Foreskin keratinocyte (primary cell): ENCODE measurements at places on chromosomes 11 and 22.

DNA sequence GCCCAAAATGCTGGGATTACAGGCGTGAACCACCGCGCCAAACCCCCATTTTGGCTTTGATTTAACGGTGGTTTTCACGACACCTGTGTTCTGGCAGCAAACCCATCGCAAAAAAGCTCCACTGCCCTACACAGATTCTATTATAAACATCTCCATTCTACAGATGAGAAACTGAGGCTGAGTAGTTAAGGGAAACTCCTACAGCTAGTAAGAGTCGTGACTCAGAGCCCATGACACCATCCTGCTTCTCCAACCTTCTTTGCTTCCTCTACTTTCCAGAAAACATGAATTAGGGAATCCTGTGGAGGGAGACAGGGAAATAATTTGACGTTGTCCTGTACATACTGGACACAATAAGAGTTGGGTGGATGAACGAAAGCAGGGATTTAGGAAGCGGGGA lies 429 bp upstream of the SNX15 start:
- DNase-seq: no peak

- no peak for DNase-seq
Observed at GRCh38 chr11:65403607-65404121, 17.2 kb downstream of the FRMD8 start.

DNA sequence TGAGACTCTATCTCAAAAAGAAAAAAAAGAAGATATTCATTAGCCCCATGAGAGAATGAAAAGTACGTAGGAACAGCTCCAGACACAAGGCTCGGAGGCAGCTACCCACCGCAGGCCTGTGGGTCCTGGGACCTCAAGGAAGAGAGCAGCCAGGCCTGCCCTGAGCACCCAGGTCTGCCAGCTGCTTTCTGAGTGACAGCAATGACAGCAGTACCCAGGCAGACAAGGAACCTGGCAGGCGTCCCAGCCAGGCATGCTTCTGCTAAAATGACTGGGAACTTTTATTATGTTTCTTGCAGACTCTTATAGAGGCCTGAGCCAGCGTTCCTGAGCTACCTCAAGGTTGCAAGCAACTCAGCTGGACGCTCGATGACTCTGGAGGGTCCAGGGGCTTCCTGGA lies 31.6 kb downstream of the CPT1A start:
- no peak for DNase-seq

DNA sequence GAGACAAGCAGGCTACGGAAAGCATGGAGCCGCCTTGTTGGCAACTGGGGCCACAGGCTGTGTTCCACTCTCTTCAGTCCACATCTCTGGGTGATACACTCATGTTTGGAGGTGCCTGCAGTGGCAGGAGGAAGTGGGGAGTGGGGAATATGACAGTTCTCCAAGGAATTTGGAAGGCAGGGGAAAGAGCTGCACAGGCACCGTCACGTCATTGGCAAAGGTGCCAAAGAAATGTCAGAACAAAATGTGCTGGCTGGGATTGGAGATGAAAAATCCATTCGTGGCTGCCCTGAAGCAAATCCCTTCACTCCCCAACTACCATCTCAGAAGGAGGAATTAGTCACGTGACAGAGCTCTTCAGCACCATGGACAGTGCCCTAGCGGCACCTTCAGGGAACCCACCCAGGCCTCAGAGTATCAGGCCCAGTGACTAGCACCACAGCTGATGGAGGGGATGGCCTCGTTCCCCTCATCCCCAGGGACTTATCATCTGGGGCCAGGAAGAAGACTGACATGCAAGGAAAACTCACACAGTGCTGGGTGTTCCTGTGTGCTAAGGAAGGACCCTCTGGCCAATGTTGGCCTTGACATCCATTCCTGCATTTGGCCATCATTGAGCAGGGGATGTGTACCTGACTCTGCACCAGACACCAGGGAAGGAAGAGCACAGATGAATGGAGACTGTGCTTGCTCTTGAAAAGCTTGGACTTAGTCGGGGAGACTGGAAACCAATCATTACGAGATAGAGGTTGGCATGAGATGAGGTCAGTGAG lies 48.5 kb upstream of the PRDM11 start:
- peak; percentile 48 for DNase-seq
